Body of pancreas (tissue), 4 donors: ENCODE measurements at places on chromosomes 5 and 9. TPM values are rescaled to one million over a fixed set of nuclear protein-coding genes. Genes with fewer than 3 reads are reported as not detected.

RORB gene
- total RNA-seq = 0.78 TPM

RHOBTB3 gene
- 153 TPM for total RNA-seq

DAB2IP gene
- total RNA-seq = 34.9 TPM

DNA sequence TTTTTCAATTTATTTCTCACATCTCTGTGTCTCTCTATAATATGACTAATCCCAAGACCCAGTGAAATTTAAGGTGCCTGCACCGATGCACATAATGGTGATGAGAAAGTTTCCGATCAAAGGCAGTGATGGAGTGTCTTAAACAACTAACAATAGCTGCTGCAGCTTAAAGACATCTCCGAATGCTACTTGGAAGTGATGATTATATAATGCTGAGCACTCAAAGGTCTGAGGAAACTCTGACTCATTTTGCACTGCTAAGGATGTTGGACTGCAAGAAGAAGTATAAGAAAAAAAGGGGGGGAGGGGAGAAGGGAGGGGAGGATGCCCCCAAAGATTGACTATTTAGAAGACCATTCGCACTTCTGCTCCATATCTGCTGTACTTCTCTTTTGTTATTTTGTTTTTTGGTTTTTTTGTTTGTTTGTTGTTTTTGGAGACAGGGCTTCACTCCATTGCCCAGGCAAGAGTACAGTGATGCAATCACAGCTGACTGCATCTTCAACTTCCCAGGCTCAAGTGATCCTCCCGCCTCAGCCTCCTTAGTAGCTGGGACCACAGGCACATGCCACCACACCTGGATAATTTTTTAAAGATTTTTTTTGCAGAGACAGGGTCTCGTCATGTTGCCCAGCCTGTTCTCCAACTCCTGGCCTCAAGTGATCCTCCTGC, 192.2 kb downstream of the HSD17B3 start:
- no peak for DNase-seq

DNA sequence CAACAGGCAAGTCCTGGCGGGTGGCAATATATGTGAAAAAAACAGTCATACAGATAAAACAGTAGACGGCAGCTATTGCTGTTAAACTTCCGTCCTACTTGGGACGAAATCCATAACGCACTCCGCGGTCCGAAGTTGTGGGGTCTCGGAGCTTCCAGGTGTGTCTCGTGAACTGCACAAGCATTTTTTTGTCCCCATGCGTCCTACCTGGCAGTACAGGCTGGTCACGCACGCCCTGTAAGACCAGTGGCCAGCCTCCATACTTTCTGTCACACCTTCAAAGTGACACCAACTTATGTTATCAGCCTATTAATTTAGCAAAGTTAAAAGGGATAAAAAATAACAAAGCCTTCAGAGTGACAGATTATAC, 51.3 kb downstream of the TGFBI start:
- DNase-seq = no peak

GRCh38 chr9:100322954-100323536, 29.7 kb downstream of the TEX10 start:
- peak; percentile 47 for DNase-seq
